ENCODE measurements at places on chromosomes 6 and 20. TPM values are rescaled to one million over a fixed set of nuclear protein-coding genes. Genes with fewer than 3 reads are reported as not detected.

DNA sequence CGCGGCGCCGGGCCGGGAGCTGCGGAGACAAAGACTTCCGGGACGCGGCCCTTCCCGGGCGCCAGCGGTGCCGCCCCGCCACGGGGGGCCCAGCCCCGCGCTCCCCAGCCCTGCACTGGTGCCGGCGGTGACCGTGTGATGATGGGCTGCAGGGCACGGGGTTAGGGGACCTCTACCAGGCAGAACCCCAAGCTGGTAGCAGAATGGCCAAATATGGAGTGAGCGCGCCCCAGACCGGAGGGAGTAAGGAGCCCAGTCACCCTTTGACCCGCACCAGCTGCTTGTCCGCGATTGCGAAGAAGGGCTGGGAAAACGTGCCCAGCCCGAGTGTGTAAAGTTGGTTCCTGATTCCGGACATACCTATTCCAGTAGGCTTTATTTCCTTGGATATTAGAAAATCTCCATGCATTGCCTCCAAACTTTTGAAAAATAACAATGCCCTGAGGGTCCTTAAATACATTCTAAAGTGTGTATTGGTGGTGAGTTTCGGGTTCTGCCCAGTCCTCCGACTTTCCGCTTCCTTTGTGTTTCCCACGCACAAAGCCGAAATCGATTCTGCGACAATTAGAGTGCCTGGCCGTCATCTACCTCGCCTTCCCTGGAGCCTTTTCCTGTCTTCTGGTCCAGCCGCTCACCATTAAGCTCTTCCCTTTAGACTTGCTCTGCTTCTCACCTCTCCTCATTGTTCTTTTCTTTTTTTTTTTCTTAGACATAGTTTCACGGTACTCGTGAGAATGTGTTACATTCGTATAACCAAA lies 1.1 kb downstream of the ABRACL start:
- peak; percentile 9 for DNase-seq

- DNase-seq, result no peak
Measured at GRCh38 chr20:46948081-46948480, 53.4 kb downstream of the EYA2 start.

GRCh38 chr6:28945349-28945748 lies 21.6 kb upstream of the TRIM27 start:
- DNase-seq, result no peak

GRCh38 chr20:50293284-50294139 lies 102.9 kb downstream of the CEBPB start:
- DNase-seq, result no peak

DNA sequence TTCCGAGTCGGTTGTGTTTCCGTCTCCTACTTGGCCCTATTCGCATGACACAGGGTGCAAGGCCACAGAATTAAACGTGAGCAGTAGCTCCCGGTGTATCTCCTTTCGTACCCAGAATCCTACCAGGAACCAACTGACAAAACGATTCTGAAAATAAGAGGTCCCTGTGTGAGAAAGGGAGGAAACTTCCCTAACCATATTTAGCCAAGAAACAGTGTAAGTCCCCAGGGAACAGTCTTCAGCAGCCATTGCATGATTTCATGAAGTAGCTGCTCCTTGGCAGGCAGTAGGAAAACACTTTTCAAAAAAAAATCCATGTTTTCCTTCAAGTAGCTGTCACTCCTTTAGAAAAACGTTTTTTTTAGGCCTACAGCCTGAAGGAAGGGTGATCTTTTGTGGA lies 46.9 kb downstream of the PDE10A start:
- DNase-seq, result no peak

DNA sequence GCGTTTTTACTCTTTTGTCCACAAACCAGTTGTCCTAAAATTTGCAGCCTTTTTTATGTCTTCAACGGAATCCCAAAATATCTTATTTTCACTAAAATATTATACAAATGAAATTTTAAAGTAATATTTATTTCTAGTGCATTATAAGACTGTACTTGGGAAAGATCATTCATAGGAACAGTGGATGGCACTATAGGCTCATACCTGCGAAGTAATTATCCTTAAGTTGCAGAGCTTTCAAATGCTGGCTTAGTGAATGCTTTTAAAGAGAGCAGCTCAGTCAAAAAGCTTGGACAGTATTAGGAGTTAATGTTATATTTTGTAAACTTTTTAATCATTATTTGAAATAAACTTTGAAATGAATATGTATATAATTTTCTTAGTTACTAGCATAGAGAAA lies 254.9 kb downstream of the CDKAL1 start:
- no peak for DNase-seq

DNA sequence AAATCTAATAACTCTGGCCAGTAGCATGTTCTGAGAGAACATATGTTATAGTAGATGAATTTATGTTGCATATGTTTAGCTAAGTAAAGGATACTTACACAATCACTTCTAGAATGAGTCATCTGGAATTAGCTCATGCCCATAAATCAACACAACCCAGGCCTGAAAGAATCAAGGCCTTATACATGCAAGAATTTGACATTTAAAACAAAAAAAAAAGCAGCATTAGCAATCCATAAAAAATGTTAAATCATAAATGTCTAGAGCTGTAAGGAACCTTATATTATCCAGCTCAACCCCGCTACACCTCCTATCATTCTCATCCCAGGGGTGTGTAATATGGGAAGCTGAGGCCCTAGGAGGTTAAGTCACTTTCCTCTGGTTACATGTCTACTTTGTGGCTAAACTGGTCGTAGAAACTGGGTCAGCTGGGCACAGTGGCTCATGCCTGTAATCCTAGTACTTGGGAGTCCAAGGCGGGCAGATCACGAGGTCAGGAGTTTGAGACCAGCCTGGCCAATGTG lies 105.2 kb upstream of the CARMIL1 start:
- no peak for DNase-seq

Gene PKHD1
- not detected for total RNA-seq

Gene MEI4
- total RNA-seq, result not detected

Gene FUT9
- not detected for total RNA-seq

Data from CD4-positive, alpha-beta memory T cell (primary cell).